ENCODE measurements at places on chromosomes 7 and 10. TPM values are rescaled to one million over a fixed set of nuclear protein-coding genes. Genes with fewer than 3 reads are reported as not detected.

Gene AKR1D1
- not detected for total RNA-seq

Gene FAM25C
- not detected for total RNA-seq

Gene SLC25A13
- total RNA-seq, result 33.7 TPM

Gene TMUB1
- 16.8 TPM for total RNA-seq

Gene MUC12
- 0.33 TPM for total RNA-seq

Gene LRRC18
- not detected for total RNA-seq

Gene HOXA11
- total RNA-seq, result 0.17 TPM

GRCh38 chr10:126650161-126650560 lies 20.3 kb downstream of the C10orf90 start:
- no peak for DNase-seq

- no peak for DNase-seq
Measured at GRCh38 chr10:126468876-126469643, 80.8 kb upstream of the ADAM12 start.

DNA sequence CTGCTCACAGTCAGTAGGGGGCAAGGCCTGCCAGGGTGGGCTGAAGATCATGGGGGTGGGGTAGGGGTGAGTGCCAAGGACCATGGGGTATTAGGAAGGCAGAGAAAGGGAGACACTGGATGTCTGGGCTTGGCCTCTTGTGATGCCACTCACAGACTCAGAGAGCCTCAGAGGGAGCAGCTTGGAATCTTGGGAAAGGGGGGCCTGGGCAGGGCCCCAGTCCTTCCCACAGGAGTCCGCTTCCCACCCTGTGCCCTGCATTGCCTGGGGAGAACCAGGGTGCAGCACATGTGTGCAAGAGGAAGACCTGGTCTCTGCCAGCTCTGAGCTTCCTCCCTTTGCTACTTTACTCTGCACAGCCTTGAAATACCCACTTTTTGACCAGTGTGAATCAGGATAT lies 4.3 kb downstream of the ADCY1 start:
- DNase-seq, result no peak

DNA sequence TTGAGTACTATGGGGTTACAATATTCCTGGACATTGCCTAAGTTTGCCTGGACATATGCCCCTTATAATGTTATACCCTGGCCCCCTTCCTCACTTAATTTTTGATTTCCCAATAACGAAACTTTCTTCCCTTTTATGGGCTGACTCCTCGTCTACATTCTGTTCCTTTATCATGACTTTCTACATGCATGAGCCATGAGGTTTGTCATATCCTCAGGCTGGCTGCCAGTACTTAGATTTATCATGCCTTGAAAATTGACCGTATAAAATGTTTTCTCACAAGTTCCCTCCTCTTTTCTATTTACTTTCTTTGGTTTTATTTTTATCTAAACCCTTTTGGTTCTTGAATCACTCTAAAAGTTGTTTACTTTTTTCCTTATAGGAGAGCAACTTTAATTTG lies 4.7 kb downstream of the DNAH11 start:
- DNase-seq, result no peak

GRCh38 chr7:81944058-81944457 lies 174.2 kb upstream of the HGF start:
- no peak for DNase-seq

DNA sequence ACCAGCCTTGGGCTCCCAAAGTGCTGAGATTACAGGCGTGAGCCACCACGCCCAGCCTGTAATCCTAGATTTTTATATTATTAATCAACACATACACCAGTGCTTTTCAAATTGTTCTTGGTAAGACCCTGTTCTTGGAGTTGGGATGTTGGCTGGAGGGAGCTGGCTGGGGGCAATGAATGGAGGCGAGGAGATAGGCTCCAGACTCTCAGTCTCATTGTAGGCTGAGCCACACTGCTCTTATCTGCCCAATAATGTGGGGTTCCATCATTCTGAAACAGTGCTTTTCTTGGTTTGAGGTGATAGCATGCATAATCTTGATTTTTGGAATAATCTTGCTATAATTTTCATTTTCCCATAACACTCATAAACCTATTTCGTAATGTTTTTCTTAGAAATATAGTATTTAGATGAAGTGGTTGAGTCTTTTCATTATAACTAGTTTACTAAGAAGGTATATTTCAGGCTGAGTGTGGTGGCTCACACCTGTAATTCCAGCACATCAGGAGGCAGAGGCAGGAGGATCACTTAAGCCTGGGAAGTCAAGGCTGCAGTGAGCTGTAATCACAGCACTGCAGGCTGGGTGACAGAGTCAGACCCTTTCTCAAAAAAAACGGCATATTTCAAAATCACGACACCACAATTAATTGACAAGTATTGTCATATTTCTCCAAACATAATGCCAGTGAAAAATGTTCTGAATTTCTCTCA lies 65.1 kb upstream of the LYZL2 start:
- DNase-seq, result no peak

DNA sequence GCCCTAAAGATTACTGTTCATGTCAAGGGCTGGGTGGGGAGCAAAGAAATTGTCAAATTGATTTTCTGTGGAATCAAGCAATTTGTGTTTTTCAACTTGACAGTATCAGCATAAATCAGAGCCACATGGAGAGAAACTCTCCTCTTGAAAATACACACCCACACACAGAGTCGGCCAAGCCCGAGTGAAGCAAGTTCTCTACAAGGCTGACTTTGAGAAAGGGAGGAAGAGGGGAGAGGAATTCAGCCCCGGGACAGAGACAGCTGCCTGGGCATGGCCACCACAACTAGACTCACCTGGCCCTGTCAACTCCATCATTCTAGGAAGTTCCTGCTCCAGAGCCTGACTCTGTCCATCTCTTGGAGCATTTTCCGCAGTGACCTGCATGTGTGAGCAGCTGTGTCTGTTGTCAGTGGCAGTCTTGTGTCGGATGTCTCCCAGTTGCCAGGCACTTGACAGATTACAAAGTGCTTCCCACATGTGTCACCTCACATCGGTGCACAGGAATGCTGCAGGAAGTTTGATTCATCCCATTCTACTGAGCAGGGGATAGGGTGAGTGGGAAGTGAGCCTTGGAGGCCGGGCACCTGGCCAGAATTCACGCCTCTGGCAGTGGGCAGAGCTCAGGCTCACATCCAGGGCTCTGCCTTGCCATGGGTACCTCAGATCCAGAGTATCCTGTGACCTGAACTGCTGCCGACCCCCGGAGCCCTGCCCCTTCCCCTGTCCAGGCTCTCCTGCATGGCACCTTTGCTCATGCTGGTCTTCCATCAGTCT lies 37.9 kb downstream of the ADAM12 start:
- DNase-seq, result peak; percentile 85

GRCh38 chr7:18265611-18266281 lies 229.8 kb upstream of the HDAC9 start:
- no peak for DNase-seq

DNA sequence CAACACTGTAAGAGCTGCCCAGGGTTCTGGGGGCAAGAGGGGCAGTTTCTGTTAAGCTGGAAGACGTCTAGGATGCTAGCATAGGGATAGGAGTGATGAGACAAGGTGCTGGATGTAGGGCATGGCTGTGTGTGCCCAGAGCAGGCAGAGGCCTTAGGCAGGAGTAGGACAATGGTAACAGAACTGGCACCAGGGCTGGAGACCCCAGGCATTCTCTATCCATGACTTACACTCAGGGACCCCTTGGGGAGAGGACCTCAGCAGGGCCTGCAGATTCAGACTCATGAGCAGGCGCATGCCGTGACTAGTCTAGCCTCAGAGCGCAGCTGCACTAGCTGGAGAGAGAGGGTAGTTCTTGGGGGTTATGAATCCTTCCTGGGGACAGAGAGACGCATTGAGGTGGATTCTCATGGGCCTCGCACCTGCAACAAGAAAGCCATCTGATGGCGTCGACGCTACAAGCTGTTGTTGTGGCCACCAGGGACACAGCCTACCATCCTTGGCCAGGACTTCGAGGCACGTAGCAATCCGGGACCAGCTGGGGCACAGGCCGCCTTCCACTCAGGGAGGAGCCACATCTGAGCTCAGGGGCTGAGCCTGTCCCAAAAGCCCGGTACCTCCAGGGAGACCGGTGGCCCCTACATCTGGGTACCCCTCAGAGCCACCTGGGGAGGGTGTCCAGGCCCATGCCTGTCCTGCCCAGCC lies 474.1 kb downstream of the PTPRN2 start:
- DNase-seq, result no peak

GRCh38 chr7:135192914-135193536 lies 18.3 kb downstream of the WDR91 start:
- DNase-seq, result peak; percentile 84

GRCh38 chr7:128123291-128124037 lies 92.2 kb upstream of the LRRC4 start:
- DNase-seq, result no peak

GRCh38 chr10:91144961-91145360 lies 75.5 kb upstream of the PCGF5 start:
- peak; percentile 19 for DNase-seq

DNA sequence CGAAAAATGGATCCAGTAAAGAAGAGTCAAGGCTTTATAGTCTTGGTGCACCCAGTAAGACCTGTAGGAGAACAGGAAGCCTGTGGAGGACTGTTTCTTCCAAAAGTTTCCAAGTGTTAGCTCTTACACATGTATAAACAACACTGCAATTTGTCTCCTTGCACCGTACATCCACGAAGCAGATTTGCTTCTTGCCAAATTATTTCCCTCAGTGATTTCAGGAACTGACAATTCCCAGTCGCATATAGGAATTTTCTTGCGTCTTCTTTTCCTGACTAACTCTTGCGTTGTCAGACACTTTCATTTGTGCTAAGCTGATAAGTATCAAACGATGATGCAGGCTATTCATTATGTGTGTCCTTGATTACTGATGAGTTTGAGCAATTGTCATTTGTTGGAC lies 182.1 kb downstream of the PKD1L1 start:
- no peak for DNase-seq

DNA sequence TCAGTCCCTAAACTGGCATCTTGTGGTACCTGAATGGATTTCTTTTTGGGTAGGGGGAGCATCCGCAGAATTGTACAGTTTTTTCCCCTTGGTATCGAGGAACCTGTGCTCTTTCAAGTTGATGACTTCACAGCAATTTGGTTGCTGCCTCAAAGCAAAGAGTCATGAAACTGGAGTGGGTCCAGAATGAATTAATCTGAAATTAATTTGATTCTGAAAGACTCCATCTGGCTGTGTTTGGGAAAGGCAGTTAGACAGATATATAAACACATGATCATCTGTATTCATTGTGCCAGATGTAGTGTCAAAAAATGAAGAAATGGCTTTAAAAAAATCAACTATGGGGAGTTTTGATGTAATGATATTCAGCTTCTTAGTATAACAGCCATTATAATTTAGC lies 136.1 kb downstream of the CELF2 start:
- no peak for DNase-seq

DNA sequence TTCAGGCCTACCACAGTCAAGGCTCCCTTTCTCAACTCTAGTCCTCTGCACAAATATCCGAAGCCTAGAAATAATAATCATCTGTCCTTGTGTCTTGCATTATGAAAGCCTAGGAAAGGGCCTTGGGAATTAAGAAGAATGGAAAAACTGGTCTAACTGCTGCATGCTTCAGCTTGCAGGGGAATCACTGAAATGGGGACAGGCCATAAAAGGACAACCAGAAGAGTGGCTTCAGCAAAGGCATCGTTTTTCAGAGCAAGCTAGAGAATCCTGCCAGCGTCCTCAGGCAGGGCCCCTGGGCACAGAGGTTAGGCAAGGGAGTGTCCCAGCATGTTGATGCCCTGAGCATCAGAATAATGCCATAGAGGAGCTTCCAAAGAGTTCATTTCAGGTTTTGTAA lies 13.2 kb downstream of the ERVW-1 start:
- DNase-seq, result peak; percentile 43

- no peak for DNase-seq
Measured at GRCh38 chr7:26580711-26581110, 283.7 kb downstream of the SKAP2 start.

GRCh38 chr7:1733908-1734730 lies 64.0 kb downstream of the ELFN1 start:
- DNase-seq, result no peak

DNA sequence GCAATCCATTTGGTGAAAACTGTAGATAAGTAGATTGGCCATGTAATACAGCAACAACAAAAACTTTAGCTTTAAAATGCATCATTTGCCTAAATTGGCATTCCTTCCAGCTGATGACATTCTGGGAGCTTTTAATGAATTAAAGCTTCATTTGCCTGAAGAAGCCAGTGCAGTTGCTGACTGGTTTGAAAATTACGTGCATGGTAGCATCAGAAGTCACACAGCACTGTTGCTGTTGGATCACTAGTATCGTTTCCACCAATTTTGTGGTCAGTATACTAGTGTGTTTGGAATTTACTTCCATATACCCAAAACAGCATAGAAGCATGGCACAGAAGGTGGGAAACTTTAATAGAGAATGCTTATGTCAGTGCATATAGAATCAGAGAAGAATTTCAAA lies 194.9 kb downstream of the ETV1 start:
- DNase-seq, result no peak

DNA sequence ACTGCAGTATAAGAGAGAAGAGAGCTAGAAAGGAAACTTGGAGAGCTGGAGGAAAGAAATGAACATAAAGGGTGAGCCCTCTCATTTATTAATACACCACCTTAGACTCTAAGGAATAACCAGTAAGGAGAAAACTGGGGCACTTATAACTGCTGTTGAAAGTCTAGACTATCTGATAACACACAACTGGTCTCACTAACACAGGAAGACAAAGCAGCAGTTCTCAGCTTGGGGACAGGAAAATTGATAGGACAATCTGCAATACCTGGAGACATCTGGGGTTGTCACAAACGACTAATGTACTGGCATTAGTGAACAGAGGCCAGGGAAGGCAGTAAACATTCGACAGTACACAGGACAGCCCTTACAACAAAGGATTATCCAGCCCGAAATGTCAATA lies 6.8 kb downstream of the ELMO1 start:
- no peak for DNase-seq

- DNase-seq, result peak; percentile 68
Measured at GRCh38 chr10:121088524-121088923, 237.4 kb downstream of the WDR11 start.

- no peak for DNase-seq
Measured at GRCh38 chr7:119562839-119563238, 710.1 kb upstream of the KCND2 start.

DNA sequence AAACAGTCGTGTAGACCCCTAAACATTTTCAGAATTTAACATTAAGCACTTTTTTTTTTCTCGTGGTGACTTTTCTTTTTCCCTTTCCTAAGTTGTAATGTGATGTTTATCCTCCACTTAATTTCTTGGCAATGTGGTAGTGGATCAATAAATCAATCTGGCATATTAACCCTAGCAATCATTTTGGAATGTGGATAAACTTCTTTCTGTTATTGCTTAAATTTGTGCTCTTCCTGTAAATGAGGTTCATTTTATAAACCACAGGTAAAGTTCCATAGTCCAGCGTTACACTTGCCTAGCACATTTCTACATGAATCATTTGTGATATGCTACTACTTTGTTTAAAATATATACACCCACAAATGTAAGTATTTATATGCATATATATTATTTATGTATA lies 247.4 kb upstream of the ETV1 start:
- DNase-seq, result peak; percentile 19

Data from mammary epithelial cell (primary cell).